ENCODE measurements at places on chromosomes 4 and X.

GRCh38 chr4:152515678-152516077 is 20.2 kb downstream of the FBXW7 start:
- no peak for ATAC-seq

GRCh38 chr4:28373191-28373590 is 1512.5 kb downstream of the STIM2 start:
- no peak for ATAC-seq

- ATAC-seq: no peak
Measured at GRCh38 chr4:48342606-48342880, 1.2 kb downstream of the SLAIN2 start.

GRCh38 chrX:85569686-85570085 is 190.2 kb upstream of the POF1B start:
- no peak for ATAC-seq

DNA sequence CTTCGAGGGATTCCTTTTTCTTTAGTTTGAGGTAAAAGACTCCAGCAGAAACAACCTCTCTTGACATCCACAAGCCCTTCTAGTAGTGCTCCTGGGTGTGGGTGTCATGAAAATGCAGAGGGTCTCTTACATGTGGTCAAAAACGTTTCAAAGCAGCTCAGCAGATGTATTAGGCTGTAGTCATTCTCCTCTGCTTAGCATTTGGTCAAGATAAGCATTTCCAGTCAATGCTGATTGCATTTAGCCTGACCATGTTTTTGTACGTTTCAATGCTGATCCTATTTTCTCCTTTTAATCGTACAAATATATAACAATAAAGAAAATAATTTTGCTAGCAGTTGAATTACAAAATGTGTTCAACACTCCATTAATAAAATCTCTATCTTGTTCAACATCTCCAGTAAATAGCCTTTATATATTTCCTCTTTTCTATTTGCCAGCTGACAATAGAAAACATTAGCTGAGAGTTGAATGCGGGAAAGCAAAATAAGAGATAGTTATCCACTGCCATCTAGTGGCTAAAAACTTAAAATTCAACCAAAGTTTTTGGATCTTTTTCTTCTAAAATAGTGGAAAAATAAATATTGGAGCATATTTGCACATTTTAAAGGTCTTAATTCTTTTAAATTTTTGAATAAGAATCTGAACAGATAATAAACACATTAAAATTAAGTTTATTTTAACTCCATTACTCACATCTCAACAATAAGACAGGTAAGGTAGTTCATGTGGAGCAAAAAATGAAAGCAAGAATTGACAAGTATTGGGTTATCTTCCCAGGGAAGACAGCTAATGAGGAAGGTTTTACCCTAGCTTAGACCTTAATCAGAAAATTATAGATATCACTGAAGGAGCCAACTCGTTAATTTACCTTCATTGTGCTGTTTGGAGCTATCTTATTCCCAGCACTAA is 15.2 kb upstream of the PACRGL start:
- ATAC-seq: no peak
